RCC 7860 (cell line): ENCODE measurements at places on chromosomes 13 and 19.
A peak's percentile ranks its signal among the peaks of the same experiment; 100 is the strongest.

DNA sequence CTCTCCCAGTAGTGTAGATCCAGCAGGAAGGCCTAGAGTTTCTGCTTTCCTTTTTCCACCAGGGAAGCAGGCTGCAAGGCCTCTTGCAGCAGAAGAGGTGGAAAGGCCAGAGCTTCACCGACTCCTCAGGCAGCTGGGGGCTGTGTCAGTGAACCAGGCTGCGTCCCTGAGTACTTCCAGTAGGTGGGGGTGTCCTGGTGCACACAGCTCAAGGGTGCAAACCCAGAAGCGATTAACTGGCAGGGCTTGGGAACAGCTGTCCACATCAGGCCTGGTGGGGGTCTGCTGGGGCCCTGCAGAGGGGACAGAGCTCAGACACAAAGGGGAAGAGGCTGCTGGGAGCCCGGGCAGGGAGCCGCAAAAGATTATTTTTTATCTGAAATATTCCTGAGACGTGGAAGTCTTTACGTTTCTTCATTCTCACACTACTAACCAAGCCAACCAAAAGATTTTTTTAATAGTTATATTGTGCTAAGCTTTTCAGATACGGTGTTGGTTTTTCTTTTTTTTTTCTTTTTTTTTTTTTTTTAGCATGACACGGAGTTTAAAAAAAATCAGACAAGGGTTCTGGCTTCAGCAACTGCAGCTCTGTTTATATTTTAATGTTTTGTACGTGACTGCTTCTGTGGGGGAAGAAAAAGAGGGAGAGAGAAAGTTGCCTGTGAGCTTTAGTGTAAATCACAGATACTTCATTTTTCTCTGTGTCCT lies 11.0 kb downstream of the TSHZ3 start:
- DNase-seq, result no peak

GRCh38 chr19:4376028-4376670 lies 24.2 kb downstream of the SH3GL1 start:
- DNase-seq, result no peak

- no peak for DNase-seq
Measured at GRCh38 chr19:35076657-35077056, 35.1 kb downstream of the HPN start.

DNA sequence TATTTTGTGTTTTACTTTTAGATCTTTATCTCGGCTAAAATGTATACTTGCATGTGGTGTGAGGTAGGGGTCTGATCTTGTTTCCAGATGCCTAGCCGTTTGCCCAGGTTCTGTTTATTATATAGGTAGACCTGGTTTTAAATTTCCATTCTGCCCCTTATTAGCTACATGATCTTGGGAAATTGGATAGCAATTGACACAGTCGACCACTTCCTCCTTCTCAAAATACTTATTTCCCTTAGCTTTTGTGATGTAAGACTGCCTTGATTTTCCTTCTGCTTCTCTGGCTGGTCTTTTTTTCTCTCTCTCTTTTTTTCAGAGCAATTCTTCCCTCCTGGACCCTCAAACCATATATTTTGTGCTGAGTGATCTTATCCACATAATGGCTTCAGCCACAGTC lies 3.0 kb upstream of the PGLYRP1 start:
- no peak for DNase-seq

GRCh38 chr13:84297251-84297650 lies 415.0 kb upstream of the SLITRK1 start:
- no peak for DNase-seq

GRCh38 chr19:38387550-38388348 lies at the start of gene GGN:
Gene GGN (minus strand): TSS chr19:38388034. CDS start chr19:38387261, 773 bp downstream.
- DNase-seq, result peak; percentile 53
